ENCODE measurements at places on chromosomes 5 and 9.

DNA sequence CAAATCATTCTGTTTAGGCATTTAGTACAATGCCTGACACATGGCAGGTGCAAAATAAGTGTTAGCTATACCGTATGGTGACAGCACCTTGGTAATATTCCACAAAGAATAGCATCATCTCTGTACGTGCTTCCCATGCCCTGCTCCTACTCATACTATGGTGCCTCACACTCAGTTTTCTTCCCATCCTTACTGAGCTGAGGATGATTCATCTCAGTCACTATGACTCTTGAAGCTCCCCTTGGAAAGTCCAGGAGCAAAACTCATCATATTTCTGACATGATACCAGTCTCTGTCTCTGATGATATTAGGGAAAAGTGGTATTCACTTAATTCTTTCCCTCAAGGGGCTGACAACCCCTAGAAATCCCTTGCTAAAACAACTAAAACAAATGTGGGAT lies 423.3 kb downstream of the EFNA5 start:
- peak; percentile 63 for DNase-seq

DNA sequence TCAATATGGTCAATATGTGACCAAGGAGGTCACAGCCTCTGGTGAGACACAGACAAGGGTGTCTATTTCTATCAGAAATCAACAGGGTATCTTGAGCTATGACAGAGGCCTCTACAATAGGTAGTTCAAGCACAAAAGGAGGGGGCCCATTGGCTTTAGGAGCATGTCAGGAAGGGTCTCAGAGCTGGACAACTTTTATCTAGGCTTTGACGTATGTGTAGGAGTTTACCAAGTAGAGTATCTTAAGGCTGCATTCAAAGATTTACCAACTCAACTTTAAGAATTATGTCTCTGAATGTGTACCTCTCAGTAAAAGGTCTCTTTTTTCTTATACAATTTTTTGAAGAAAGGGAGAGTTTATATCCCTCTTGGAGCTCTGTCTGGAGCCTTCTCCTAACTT lies 297.2 kb downstream of the NSG2 start:
- DNase-seq: no peak

DNA sequence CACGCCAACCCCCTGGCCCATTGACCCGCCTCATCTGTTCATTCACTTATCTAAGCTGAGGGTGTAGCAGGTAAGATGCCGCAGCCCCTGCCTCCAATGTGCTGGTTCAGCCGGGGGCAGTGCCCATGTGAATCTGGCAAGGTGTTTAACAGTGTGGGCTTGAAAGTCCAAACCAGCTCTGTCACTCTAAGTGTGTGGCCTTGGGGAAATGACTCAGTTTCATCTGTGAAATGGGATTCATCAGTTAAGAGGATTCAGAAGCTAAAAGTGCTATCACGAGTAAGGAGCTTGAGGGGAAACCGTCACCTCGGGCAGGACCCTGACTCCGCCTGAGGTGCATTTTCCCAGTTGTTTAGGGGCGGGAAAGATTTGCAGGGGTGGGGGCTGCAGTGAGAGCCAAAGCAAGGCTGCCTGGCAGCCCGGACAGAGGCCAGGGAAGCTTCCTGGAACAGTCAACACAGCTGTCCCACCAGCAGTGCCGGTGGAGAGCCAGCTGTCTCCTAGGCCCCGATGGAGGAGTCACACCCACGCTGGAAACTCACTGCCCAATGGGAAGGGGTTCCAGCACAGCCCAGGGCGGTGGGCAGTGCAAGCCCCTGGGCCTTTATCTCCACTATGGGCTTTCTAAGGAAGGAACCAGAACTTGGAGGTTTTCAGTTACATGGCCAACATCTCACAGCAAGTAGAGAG lies 9.7 kb upstream of the URM1 start:
- DNase-seq: no peak

DNA sequence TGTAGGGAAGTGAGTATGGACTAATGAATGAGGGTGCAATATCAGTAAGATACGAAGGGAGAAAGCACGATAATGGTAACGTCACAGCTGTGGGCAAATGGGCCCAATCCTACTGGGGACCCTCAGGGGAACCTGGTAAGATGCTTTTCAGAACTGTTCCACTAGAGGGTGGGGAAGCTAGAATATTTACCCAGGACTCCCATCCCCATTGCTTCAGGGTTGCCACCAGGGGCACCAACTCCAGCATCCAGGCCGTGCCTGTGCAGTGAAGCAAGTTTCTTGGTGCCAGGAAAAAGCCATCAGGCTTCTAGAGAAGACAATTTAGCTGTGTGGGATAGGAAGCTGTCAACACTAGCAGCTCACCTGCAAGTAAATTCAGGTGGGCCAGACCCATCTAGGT lies 409.3 kb downstream of the AGTPBP1 start:
- no peak for DNase-seq

DNA sequence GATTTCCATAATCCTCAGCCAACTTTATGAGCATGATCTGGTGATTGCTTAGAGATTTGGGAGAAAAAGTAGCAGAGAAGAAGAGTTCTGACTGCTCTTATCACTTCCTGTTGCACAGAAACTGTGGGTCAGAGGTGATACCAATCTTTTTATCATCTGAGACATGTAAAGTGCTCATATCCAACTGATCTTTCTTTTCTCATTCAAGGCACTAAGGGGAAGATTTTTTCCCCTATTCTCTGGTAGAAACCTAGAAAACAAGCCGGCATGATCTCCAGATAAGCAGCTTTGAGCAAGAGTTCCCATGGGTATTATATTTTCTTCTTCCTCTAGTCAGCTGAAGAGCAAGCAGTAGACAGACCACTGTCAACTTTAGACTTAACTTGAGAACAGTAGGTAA lies 29.0 kb upstream of the GPR150 start:
- DNase-seq: no peak

- no peak for DNase-seq
Observed at GRCh38 chr5:20248118-20248517, 260.1 kb upstream of the CDH18 start.

- peak; percentile 91 for DNase-seq
Observed at GRCh38 chr9:35907711-35908503, 1.4 kb upstream of the SPAAR start.

DNA sequence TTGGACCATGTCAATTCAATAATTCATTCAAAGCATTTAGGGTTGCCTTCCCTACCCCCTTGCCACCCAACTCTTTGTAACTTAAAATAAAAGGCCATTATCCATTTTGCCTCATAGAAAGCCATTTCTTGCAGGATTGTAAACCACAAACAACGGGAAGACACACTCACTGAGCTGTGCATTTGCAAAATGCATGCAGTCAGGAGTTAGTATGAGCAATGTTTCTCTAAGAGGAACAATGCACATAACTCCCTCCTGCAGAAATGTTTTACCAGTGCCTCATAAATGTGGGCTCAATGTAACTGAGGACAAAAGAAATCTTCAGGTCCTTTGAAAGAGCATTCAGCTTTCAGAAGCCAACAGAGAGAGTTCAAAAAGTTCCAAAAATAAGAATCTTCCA lies 98.5 kb upstream of the ABCA1 start:
- DNase-seq: peak; percentile 50

DNA sequence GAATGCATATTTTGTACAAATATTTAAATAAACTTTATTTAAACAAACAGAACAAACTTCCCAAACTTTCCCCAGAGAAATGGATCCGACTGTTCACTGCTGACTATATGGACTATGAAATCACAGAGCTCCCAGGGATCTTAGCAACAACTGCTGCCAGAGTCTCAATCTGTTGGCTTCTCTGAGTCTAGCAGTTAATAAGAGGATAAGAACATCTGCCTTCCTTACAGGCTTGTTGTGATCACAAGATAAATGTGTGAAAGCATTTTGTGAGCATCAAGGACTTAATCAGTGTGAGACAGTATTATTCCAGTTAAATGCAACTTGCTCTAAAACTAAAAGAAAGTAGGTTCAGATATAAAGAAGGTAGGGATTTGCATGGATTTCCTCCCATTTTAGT lies 31.4 kb upstream of the MYOT start:
- no peak for DNase-seq

DNA sequence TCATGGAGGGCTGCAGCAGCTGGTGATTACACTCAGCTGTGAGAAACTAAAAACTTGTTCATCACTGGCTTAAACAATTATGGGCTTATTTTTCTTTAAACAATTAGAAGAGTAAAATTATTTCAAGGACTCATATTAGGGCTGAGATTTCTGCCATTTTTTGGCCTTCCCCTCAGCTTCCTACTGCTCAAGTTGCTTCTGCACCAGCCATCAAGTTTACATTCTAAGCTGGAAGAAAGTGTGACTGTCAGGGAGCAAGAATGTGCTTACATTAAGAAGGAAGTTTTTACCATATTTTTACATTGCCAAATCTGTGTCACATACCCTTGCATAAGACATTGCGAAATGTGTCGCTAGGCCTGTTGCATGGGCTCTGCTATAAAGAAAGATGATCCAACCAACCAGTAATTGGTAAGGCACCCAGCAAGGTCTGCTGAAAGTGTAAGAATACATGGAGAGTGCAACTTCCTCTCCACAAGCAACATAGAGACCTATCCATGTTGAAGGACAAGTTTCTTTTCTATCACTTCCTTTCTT lies 260.3 kb upstream of the CDH10 start:
- no peak for DNase-seq

- DNase-seq: no peak
Observed at GRCh38 chr5:175021841-175022625, 297.7 kb downstream of the MSX2 start.
